HuH-7 (cell line): ENCODE measurements at places on chromosomes 6 and 20.

GRCh38 chr6:78436335-78436734, 431.0 kb upstream of the IRAK1BP1 start:
- DNase-seq, result peak; percentile 7

GRCh38 chr20:4779616-4780015, 57.9 kb downstream of the PRND start:
- DNase-seq, result no peak

DNA sequence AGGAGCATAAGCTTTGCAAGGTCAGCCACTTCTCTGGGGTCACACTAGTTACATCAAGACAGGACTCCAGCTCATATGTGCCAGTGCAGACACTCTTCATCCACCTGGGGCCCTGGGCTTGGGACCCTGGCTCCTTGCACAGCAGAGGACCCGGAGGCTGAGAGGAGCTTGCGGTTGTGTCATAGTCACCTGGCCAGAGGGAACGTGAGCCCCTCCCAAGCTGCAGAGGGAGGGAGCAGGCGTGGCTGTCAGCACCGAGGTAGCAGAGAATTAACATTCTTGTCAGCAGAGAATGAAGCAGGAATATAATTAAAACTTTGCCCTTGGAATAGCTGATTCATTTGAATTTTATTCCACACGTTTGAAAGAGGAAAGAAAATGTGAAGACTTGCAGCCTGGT, 36.8 kb downstream of the BCAS4 start:
- no peak for DNase-seq

DNA sequence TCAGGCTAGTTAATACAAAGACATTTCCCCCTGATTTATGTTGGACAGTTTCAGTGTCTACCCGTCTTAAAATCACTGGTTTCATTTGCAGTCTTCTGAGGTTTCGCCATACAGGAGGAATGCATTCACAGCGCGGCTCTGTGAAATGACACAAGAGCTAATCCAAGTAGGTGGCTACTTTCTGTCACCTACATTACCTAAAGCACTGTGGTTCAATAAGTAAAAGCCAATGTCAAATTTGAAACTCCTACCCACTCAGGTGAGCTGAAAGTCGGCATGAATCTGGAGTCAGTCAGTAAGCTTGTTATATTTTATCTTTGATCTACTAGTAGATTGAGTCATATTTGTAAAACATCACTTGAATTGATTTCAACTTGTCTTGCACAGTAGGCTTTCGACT, 370.8 kb downstream of the LAMA2 start:
- DNase-seq, result no peak

- peak; percentile 61 for DNase-seq
These were observed at the start of gene ITPR3 for GRCh38 chr6:33620856-33621710. Gene ITPR3, plus strand, starts transcription at chr6:33621322. Its CDS starts 281 bp downstream, at chr6:33621603.
